ENCODE measurements at places on chromosomes 16 and 17.

- DNase-seq = no peak
Observed at GRCh38 chr17:4165301-4166010, 22.5 kb downstream of the CYB5D2 start.

GRCh38 chr17:16100737-16101400 is 101.2 kb downstream of the TTC19 start:
- peak; percentile 25 for DNase-seq

GRCh38 chr17:4514206-4514605 is 15.5 kb downstream of the SPNS2 start:
- DNase-seq = no peak

DNA sequence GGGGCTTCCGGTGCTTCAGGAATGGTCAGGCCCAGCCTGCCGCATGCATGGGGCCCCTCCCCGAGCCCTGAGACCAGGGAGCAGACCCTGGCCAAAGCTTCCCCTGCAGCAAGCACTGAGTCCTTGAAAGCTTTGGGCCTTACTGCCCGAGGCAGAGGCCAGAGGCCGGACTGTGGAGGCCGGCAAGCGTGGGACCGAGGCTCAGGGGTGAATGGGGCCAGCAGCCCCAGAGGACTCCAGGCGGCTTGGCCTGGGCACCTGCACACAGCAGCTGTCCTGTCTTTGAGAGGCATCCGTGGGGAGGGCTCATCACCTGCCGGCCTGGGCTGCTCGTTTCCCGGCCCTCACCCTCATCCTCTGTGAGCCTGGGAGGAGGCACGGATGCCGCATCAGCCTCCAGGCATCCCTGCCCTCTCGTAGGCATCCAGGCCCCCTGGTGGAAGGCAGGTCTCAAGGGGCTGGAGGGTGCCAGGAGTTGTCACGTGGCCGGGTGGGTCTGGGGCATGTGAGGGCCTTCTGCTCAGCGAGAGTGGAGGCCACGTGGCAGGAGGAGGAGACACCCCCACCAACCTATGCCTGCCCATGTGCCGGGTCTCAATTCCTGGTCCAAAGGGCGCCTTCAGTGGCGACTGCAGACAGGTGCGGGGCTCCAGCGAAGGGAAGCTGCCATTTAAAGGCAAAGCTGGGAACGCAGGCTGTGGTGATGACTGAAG is 31.4 kb downstream of the CACNA1H start:
- DNase-seq = no peak

DNA sequence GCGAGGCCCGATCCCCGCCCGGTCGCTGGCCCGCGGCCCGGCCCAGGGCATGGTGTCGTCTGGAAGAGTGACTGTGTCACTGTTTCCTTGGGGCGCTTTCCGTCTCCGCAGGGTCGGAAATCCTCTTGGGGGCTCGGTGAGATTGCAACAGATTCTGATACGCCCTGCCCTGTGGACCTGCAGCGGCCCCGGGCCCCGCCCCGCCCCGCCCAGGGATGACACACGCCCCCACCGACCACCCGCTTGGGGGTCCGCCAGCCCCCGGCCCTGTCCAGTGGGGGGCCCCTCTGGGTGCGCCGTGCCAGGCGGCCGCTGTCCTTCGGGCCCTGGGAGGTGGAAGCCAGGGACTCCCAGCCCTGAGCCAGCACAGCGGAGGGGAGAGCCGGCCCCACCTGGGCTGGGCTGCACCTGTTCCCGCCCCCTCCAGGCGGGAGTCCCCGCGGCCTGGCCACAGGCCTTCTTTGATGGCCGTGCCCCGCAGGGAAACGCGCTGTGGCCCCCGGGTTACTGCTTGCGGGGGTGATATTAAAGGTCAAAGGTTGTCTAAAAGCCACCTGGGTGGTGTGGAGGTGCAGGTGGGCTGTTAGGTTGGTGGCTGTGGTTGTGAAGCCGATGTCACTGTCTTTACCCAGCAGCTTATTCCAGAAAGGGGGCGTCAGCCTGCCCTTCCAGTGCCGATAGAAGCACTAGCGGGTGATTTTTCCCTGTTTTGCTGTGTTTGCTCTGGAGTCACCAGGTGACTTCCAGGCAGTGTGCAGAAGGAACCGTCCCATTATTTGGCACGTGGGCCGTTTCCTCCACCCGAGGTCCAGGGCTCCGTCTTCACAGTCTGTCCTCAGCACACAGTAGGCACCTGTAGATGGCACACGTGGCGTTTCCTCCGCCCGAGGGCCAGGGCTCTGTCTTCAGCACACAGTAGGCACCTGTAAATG is 752 bp downstream of the TBC1D24 start:
- no peak for DNase-seq
